Prostate gland (tissue), 2 donors: ENCODE measurements at places on chromosomes 5 and 9. TPM values are rescaled to one million over a fixed set of nuclear protein-coding genes. Genes with fewer than 3 reads are reported as not detected.

- DNase-seq, result no peak
Observed at GRCh38 chr9:99272836-99273235, 50.8 kb downstream of the SEC61B start.

Gene RABL6
- 124 TPM for total RNA-seq

- DNase-seq, result no peak
Observed at GRCh38 chr5:67133776-67134175, 62.8 kb downstream of the CD180 start.

Gene NDOR1
- 18.5 TPM for total RNA-seq

GRCh38 chr9:136808806-136809158 lies 1.0 kb downstream of the RABL6 start:
- no peak for DNase-seq

DNA sequence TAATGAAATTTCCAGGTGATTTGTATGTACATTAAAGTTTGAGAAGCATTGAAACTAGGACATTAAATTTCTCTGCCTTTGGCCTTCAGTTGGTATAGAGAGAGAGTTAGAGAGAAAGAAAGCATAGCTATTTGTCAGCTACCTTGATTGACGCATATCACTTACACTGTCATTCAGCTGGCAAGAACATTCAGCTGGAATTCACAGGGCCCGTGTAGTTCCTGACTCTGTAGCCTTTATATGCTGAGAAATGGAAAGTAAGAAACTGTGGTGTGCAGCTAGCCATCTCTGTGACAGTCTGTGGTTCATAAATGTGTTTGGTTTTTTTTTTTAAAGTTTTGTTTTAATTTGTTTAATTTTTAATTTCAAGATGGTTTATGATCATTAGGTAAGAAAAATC lies 58.9 kb downstream of the DMXL1 start:
- no peak for DNase-seq

DNA sequence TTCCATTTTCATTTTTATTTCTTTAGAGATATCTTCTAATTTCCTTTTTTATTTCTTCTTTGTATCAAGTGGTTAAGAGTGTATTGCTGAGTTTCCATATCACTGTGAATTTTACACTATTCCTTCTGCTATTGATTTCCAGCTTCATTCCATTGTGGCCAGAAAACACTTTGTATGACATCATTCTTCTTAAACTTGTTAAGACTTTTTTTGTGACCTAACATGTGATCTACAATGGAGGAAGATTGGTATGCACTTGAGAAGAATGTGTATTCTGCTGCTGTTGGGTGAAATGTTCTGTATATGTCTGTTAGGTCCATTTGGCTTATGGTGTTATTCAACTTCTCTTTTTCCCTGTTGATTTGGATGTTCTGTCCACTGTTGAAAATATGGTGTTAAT lies 274.2 kb upstream of the PUM3 start:
- no peak for DNase-seq

DNA sequence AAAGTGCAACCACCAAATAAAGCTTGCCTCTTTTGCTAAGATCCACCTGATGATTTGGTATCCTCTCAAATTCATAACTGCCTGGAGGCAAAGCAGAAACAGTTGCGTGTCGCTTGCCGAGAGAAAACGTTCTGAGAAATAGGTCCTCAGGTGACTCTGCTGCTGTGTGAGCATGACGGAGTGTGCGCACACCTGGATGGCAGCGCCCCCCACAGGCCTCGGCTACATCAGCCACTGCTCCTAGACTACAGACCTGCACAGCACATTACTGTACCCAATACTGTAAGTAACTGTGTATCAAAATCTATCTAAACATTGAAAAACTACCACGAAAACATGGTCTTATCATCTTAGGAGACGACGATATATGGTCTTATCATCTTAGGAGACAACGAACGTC lies 87.4 kb downstream of the CAMSAP1 start:
- DNase-seq, result no peak

GRCh38 chr5:133220851-133221674 lies 169.2 kb downstream of the HSPA4 start:
- no peak for DNase-seq

DNA sequence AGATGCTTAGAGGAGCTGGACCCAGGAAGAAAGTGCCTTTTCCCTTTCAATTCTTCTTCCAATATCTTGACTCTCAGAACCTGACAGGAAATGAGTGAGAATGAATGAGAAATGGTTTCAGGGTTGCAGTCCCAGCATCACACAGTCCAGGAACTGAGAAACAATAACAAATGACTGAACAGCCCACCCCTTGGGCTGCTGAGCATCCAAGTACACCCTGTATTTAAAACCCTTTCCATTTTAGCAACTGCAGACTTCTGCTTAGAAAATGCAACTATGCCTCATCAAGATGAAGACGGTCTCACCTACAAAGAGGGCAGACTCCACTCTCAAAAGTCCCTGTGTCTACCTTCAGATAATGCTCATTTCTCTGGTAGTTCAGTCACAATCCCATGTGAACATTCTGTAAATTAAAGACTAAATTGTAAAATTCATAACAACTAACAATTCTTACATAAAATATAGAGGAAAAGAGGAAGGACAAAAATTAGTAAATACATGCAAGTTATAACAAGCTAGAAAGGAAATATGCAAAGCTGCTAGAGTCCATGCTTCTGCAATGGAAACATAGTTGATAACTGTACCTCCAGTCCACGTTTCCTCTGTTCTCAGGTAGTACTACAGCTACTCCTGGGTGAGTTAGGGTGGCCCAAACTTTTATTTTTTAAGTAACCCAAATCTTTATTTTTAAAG lies 316.5 kb downstream of the ICE1 start:
- no peak for DNase-seq

DNA sequence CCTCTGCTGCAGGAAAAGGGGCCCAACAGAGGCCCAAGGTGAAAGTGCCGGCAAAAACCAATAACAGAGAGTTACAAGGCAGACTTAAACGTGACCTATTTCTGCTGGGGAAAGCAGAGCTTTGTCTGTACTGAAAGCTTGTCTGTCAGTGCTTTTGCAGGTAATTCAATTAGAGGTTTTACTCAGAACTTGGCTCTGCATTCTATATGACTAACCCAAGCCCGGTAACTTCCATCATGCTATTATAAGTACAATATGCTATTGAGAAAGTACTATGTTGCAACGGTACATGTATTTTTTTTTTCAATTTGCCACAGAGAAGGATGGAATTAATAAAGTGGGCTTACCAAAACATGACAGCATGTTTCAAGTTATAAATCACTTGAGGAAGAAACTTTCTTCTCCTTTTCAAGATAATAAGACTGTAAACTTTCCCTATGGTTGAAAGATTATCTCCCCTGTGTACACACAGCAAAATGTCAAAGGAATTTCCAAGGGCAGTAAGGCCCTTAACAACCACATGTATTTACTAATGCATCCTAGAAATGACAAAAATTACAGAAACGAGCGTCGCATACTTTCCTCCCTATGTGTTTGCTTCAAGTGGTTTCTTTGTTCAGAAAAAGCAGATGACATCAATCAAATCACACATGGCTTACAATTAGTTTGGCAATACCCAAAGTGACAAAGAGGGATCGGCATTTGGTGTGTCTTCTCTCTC lies 282.4 kb downstream of the EFNA5 start:
- no peak for DNase-seq

DNA sequence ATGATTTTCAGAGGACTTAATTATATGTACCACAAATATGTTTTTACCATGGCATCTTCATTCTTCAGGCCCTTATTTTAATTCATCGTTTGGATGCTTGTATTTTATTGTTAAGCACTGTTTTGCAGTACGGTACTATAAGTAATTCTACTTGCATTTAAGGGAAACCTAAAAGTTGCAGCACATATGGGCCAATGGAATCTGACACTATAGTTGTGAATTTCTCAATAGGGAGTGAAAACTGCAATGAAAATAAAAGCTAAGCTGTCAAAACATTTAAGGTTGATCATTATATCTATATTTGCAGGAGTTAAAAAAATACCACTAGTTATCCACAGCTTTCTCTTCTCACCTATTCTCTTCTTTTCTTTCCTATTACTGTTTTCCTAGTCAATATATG lies 1071.8 kb downstream of the MAT2B start:
- DNase-seq, result no peak

DNA sequence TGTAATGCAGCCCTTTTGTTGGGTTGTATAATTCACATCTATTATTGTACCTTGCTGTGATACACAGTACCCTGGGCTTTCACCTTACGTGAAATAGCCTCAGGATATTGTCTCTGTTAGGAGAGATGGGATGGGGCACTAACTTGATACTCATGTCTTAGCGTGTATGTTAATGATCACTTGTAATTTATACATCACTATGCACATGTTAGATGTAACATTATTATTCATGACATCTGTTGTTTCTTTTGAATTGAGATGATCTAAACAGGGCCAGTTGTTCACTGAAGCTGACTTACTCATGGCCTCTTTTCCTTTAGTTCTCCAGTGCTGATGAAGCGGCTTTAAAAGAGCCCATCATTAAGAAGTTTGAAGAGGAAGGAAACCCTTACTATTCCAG lies 65.2 kb downstream of the MCCC2 start:
- no peak for DNase-seq

DNA sequence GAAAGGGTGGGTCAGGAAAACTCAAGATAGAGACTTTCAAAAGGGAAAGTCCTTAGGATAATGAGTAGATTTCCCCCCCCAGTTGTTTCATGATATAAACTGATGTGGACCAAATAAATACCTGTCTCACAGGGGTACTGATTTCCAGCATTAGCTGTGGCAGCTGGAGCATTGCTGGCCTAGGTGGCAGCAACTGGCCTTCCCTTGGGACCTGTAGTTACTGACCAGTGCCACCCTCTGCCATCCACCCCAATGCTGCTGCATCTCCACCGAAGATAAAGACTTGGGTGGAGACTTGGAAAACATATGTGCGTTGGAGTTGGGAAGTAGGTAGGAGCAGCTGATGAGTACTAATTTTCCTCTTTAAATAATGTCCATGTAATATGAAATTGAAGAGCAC lies 71.8 kb downstream of the SYK start:
- DNase-seq, result no peak

Gene CCDC127
- 5.2 TPM for total RNA-seq

- DNase-seq, result no peak
Observed at GRCh38 chr9:90457386-90458190, 185.0 kb downstream of the DIRAS2 start.

Gene DDX4
- total RNA-seq, result not detected

- DNase-seq, result no peak
Observed at GRCh38 chr9:131854896-131855613, 115.2 kb upstream of the RAPGEF1 start.

GRCh38 chr9:98536542-98537173 lies 172.1 kb downstream of the GABBR2 start:
- no peak for DNase-seq

DNA sequence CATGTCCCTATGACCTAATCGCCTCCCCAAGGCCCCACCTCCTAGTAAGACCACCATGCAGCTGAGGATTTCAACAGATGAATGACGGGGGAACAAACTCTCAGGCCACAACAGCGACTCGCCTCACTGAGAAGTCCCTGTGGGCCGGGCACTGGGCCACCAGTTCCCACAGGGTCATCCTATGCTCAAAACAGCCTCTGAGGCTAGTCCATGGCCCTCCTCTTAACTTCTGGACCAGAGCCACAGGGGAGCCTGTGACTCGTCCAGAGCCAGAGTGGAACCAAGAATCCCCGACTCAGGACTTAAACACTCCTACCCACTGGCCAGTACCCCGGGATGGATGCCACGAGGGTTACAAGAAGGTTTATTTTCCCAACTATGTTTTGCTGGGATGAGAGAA lies 12.3 kb downstream of the GFPT2 start:
- no peak for DNase-seq

Gene SLC22A4
- 8.2 TPM for total RNA-seq

Gene KIF3A
- 14.0 TPM for total RNA-seq

DNA sequence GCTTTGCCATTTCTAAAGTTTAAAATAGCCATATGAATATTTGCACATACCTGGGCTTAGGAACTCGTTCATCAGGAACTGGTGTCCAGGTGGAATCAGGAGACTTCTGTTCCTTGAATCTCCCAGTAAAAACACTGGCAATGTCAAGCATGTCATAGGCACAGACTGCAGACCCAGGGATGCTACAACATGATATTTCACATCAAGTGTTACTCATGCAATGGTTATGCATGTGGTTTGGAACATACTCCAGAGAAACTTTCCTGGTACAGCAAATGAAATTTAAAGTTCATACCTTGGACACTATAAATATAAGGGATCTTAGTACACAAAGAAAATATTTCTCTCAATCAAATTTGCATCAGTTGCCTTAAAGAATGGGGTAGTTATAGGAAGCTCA lies 92.2 kb downstream of the SEMA6A start:
- DNase-seq, result no peak

GRCh38 chr5:158209219-158209908 lies 350.4 kb upstream of the CLINT1 start:
- no peak for DNase-seq

DNA sequence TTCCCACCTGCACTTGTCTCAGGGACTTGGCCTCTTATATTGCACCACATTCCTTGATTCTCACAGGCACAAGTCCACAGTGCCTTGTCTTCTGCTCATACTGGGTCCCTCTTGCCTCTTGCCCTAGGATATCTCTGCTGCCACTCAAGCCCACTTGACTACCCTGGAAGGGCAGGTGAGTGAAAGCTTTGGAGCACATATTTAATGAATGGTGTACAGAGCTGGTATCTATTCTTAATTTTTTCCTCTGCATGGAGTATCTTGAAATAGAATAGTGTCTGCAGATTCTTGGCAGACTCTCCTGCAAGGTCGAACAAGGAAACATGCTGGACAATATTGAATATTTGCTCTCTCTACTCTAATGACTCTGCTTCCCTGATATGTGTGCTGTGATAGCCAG lies 1248.0 kb downstream of the MAT2B start:
- DNase-seq, result no peak

DNA sequence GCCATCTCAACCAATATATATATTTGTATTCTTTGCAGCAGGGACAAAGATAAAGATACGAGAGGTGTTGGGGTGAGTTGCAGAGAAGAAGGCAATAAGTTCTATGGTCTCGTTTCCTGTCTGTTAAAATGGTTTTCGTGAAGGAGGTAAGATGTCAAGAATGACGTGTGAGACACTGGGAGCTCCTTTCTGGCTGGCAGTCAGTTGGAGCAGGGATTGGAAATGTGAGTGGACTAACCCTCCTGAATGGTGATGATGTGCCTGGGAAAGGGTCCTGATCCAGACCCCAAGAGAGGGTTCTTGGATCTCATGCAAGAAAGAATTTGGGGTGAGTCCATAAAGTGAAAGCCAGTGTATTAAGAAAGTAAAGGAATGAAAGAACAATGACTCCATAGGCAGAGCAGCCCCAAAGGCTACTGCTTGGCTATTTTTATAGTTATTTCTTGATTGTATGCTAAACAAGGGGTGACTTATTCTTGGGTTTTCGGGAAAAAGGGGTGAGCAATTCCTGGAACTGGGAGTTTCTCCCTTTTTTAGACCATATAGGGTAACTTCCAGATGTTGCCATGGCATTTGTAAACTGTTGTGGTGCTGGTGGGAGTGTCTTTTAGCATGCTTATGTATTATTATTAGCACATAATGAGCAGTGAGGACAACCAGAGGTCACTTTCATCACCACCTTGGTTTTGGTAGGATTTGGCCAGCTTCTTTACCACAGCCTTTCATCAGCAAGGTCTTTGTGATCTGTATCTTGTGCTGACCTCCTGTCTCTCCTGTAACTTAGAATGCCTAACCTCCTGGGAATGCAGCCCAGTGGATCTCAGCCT lies 53.7 kb downstream of the SPATA31C2 start:
- DNase-seq, result no peak
